CMK (cell line): ENCODE measurements at places on chromosomes 4 and X.

- no peak for DNase-seq
Measured at GRCh38 chrX:13130816-13131215, 86.4 kb upstream of the FAM9C start.

- DNase-seq, result no peak
Measured at GRCh38 chrX:154734061-154734781, 16.7 kb downstream of the GAB3 start.

DNA sequence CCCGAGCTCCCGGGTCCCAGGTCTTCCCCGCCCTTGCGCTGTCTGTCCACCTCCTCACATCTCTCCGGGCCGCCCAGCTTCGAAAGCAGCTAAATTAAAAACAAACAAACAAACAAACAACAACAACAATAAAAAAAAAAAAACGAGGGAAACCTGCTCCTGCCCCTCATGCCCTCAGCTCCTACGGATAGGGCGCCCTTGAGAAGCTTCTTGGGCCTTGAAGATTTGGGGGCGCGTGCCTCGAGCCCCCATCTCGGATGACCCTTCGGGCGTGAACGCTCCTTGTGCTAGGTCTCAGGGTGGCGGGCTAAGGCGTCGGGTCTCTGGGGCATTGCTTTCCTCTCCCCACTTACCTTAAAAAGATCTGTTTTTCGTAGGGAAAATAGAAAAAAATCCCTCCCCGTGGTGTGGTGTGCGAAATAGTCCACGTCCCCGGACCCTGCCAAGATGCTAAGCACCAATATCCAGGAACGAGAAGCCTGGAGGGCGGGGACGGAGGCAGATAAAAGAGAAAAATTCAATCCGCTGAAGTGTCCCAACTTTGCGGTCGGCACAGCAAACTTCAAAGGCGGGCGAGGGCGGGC, 603 bp downstream of the NDNF start:
- no peak for DNase-seq

DNA sequence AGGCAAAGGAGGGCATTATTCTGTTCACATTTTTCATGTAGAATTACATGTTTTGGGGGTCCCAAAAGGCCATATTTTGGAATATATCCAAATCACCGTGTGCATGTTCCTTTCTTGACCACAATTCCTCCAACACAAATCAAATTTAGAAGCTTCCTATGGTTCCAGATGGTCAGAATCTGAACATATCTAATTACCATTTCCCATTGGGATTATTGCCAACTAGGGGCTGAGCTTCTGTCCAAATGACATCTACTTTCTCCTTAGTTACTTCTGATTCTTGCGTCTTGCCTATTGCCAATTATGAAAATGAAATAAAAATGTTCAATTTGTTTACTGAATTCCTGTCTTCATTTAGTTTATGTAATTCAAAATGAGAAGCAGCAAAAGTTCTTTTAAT, 163.7 kb downstream of the CPE start:
- DNase-seq, result no peak

DNA sequence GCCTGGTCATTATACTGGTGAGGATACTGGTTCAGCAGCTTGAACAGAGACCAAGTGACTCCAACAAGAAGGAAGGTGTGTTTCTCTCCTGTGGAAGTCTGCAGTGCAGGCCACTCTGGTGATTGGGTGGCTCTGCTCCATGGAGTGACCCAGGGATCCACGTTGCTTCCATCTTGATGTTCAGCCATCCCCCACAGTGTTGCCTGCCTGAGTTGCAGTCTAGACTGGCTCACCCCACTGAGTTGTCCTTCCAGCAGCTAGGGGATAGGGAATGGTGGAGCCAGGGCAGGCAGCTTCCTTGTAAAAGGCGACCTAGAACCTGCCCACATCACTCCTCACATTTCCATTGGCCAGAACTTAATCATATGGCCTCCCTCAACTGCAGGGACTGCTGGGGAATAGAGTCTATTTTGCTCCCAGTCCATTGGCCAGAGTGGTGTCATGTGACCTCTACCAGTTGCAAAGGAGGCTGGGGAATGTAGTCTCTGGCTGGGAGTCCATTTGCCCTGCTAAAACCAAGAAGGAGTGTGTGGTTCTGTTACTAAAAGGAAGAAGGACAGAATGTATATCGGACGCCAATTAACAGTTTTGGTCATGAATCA, 8.0 kb downstream of the MAN2B2 start:
- peak; percentile 54 for DNase-seq

- no peak for DNase-seq
Measured at GRCh38 chr4:95181243-95181995, 367.4 kb downstream of the UNC5C start.

GRCh38 chr4:67608027-67608426, 49.5 kb downstream of the STAP1 start:
- no peak for DNase-seq

DNA sequence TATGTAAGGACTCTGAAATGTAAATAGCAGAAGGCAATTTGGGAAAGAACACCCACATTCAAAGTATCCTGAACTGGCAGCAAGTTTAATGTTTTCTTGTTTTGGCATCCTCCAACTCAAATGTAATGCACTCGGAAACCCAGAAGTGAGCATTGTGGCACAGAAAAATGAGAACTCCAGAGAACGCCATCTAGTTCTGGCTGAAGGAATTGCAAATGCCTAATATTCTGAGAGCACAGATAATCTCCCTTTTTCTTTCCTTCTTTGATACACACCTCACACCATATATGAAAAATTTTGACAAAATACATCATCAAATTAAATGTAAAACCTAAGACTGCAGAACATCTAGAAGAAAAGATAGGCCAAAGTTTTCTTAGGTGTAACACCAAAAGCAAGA, 52.1 kb downstream of the PWWP3B start:
- no peak for DNase-seq
